Stimulated activated CD8-positive, alpha-beta memory T cell treated with anti-CD3 and anti-CD28 coated beads, Interleukin-12 subunit alpha, Interleukin-12 subunit beta, amount 100 ng/mL, for 4 hours (primary cell): ENCODE measurements at places on chromosomes 13 and 19.

DNA sequence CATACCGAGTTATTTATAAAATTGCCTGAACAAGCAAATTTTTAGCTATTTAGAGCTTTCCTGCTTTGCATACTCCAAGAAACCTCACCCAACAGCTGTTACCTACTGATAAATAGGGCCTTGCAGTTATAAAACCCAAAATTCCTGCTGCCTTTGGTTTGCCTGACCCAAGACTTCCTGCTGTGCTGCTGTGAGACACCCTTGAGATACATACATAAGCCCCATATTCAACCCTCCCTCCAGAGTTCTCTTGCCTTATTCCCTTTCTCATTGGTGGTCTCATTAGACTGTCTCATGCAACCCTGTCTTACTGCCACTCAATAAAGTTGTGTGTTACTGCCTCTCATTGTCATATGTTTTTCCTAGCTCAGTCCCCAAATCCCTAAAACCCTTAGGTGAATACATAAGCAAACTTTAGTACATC is 677.6 kb downstream of the UQCRFS1 start:
- DNase-seq: no peak

- no peak for DNase-seq
Observed at GRCh38 chr13:23462815-23463559, 29.5 kb upstream of the SACS start.

DNA sequence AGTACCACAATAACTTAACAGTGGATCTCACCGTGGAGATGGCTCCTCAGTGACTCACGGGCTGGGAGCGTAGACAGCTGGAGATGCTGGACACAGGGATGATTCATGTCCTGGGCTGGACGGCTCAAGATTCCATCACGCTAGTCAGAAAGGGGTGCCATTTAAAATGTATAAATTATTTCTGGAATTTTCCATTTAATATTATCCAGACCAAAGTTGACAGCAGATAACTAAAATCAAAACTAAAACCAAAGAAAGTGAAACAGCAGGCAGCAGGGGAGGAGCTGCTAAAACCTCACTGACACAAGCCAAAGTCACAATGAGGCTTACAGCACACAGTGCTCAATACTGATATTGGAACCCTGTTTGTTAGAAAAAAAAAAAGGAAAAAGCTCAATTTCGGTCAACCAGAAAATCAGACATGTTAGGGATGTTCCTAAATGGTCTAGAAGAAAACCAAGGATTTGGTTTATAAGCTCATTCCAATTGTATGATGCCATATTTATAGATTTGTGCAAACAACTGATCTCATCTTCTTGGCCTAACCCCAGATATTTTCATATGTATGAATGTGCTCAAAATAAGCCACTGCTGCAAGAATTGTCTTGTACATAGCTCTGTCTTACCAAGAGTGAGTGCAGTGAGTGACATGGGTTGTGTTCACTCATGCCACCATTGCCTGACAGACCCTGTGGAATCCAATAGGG is 111.8 kb downstream of the SACS start:
- no peak for DNase-seq

- DNase-seq: no peak
Observed at GRCh38 chr19:38039966-38040365, 133.0 kb downstream of the SIPA1L3 start.

DNA sequence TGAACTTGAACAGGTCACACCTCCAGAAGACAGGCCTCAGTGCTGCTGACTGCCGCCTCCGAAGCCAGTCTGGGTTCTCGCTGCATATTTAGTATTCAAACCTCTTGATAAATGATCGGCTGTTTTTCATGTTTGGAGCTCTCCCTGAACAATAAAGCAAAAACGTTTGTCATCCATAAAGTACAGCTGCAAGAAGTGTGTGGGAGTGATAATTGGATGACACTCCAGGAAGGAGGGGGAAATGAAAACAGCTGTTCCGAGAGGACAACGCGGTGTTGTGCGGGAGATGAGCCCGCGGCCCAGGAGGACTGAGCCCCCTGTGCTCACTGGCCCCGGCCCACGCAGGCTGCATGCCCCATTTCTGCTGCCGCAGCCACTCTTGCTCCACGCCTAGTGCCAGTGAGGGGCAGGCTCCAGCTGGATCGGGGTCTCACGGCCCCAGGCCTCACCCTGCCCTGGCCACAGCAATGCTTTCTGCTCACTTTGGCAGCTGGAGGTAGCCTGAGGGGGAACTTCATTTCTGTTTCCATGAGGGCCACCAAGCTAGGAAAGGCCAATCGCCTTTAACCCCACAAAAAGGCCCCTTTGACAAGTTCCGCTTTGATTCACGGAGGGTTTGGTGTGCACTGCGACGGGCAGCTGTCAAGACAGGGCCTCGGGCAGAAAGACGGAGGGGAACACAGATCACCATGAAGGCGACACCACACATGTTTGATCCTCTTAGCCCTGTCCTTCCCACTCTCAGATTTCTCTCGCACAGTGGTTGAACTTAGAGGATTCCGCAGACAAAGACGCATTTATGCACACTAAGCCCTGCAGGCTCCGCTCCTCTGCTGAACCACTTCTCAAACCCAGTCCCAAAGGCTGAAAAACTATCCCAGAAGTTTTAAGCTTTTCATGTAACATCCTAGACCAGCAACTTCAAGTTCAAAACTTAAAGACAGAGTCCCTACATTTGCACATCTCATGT is 537.6 kb downstream of the EFNB2 start:
- no peak for DNase-seq
